ENCODE measurements at places on chromosomes 11 and 22.

DNA sequence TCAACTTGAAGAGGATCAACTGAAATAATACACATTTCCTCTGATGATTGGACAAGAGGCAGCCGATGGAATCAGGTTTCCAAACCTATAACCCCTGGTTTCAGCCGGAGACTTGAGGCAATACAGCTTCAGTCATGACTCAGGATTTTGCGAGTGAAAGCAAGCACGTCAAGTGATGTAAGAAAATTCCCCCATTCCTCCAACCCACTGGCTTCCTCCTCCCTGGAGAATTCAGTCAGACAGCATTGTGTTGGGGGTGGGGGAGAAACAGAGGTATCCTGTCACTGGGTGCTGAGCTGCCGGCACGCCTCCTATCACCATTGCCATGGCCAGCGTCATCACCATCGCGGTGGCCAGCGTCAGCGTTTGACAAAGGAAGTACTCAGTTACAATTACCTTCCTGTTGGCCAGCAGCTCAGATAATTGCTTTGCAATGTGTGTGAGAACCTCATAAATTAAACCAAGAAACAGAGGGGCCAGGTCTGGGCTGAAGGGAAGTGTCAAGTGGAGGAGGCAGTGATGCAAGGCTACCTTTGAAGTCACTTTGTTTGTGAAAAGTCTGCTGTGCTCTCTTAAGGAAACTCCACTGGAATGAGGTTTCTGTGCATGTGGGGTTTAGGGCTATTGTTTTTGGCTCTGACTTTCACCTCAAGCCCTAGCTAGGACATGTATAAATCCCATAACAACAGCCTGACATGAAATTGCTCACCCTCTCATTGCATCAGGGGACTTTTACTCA is 50.2 kb downstream of the LIF start:
- peak; percentile 38 for DNase-seq

DNA sequence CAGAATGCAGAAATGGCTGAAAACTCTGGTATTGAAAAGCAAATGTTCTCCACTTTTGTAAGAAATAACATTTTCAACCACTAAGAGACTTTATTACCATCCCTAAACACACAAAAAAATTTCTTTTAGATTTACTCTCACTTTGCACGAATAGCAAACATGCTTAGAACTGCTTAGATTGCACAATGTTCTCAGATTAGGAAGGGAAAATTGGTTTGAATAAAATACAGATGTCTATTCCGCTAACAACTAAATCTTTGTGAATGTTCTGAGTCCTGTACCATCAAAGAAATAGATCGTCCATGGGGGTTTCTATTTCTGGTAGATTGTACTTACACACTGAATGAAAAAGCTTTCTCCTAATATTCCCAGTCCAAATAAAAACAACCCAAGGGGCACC is 40.1 kb downstream of the BDNF start:
- no peak for DNase-seq

GRCh38 chr11:74265256-74265655 is 46.2 kb downstream of the P4HA3 start:
- DNase-seq: no peak

DNA sequence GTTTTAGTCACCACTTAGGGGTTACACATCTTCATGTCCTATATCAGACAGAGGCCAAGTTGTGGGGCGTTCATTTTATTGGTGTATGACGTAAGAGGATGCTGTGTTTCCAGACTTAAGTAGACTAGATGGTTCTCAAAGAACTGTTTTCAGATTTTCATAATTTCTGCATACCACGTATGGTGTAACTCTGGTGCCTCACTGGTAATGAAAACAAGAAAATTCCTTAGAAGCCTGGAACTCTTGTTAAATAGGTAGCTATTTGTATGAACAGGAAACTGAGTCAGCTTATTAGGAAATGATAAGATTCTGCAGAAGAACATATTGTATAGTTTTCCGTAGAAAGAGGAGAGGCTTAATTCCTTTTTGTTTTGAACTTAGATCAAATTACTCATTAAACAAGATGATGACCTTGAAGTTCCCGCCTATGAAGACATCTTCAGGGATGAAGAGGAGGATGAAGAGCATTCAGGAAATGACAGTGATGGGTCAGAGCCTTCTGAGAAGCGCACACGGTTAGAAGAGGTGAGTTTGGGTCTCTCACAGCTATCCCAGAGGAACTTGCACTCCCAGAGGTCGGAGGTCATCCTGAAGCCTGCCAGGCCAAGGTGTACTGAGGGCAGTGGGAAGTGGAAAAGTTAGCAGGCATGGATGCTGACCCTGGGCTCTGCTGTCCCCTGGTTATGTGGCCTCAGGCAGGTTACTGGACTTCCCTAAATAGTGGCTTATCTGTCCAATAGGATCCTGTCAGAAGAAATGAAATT is 3.9 kb downstream of the CDC45 start:
- no peak for DNase-seq

DNA sequence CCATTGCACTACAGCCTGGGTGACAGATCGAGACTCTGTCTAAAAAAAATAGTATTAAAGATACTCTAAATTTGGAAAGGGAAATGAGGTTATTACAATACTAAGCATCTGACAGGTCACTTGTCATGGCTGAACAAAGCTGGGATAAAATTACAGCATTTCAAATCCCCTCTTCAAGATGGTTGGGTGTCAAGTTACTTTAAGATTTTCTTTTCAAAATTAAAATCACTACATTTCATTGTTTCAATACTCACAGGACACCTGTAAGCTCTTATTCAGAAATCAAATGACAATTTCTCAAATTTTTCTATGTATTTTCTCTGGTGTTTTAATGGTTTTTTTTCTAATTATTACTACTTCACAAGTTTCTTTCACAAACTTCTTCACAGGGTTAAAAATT is 5.7 kb downstream of the TAF1D start:
- DNase-seq: no peak

GRCh38 chr22:38243007-38243765 is 29.6 kb downstream of the TMEM184B start:
- no peak for DNase-seq

DNA sequence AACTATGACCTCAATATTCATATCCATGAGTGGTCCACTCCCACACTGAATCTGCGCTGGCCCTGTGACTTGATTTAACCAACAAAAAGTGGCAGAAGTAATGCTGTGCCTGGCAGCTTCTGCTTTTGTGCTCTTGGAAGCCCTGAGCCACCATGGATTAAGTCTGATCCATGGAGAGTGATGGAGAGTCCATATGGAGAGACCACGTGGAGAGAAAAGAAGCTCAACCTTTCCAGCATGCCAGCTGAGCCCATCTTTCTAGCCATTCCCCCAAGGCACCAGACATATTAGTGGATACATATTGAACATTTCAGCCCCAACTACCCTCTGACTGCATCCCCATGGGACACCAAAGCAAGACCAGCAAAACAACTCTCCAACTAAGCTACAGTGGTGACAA is 16.0 kb downstream of the LRRC55 start:
- DNase-seq: no peak

DNA sequence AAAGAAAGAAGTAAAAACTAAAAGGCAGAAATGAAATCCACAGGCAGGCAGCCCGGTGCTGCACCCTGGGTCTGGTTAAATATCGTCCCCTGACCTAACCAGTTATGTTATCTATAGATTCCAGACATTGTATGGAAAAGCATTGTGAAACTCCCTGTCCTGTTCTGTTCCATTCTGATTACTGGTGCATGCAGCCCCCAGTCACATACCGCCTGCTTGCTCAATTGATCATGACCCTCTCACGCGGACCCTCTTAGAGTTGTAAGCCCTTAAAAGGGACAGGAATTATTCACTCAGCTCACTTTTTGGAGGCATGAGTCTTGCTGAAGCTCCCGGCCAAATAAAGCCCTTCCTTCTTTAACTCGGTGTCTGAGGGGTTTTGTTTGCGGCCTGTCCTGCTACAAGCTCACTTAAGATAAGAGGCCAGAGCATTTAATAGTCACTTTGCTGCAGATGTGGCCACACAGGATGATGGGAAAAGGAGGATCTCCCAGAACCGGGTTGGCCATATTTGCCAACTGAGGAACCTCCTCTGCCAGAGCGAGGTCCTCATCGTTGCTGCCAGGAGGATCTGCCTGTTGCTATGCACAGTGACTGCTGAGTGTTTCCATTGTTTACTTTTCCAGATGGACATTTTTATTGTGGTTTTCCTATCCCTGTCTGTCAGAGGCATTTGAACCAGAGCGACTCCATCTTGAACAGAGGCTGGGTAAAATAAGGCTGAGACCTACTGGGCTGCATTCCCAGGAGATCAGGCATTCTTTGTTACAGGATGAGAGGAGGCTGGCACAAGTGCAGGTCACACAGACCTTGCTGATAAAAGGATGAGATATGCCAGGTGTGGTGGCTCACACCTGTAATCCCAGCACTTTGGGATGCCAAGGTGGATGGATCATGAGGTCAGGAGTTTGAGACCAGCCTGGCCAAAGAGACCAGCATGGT is 10.2 kb downstream of the C11orf96 start:
- no peak for DNase-seq

DNA sequence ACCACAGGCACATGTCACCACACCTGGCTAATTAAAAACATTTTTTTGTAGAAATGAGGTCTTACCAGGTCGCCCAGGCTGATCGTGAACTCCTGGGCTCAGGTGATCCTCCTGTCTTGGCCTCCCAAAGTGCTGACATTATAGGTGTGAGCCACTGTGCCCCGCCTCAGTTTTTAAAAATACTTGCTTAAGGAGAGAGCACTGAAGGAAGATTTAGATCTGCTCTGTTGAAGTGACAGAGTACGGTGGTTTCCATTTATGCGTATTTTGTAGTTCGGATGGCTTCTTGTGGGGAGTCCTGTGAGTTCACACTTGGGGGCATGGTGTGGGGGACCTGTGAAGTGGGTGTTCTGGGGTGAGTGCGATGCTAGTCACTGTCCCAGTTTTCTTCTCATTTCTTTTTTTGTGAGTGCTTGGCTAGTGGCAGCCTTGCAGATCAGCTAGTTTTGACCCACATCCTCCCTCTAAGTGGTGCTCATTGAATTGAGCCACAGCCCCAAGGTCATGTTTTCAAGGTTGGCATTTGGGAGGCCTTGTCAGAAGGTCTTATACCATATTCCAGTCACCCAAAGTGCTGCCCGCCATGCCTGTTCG is 31.5 kb downstream of the PTPRJ start:
- DNase-seq: no peak

DNA sequence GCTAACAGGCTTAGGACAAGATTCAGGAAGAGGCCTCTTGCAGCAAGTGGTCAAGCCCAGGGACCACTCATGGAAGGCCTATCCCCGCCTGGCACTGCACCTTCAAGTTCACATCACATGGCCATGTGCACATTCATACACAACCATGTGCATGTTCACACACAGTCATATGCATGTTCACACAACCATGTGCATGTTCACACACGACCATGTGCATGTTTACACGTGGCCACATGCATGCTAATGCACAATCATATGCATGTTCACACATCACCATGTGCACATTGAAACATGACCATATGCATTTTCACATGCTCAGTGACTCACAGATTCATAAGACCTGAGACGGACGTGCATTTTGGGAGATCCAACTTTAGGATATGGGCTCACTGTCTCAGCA is 28.7 kb upstream of the IL17RA start:
- no peak for DNase-seq

GRCh38 chr11:42034826-42035225 is 575.4 kb upstream of the LRRC4C start:
- DNase-seq: no peak

DNA sequence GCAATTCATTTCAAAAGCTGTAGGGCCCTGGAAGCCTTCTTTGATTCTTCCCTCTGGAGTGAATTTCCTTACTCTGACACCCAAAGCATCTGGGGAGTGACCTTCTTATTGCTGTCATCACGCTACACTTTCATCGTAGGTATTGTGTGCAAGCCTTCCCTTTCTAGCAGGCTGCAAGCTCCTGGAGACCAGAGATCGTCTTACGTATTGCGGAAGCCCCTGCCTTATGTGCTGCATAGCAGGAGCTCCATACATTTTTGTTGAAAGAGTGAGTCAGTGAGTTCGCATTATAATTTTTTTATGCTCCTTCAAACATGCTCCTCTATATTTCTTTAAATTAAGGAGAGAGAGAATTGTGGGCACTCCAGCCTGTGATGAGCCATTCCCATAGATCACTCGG is 21.2 kb upstream of the TMEM218 start:
- no peak for DNase-seq

DNA sequence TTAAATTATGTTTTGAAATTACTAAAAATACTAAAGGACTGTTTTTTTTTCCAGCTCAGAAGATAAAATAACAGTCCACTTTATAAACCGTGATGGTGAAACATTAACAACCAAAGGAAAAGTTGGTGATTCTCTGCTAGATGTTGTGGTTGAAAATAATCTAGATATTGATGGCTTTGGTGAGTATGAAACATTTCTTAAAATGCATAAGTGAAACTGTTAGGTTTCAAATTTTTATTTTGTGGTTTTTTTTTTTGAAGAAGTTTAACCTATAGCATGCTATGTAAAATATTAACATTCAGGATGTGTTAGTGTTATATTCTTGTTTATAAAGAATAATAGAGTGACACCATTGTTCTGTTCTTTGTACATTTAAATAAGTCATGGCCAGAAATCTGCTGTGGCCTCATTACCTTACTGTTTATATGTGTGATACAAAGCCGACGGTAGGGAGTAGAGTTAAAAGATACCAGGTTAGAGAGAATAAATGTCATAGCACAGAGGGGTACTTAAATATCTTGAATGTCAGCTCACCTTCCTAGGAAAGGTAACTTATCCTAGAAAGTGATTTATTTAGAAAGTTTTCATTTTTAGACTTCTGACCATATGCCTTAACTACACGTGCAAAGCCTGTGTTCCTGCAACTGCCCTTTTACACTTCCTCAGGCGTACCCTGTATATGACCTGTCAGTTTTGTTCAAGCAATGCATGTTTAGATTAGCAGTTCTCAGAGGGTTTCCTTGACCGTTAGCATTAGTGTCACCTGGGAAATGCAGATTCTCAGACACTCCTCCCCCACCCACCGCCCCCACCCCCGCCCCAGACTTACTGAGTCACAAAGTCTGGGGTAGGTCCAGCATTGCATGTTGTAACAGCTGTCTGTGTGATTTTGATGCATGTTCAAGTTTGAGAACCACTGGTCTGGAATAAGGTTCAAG is 6.3 kb downstream of the FDX1 start:
- no peak for DNase-seq

- no peak for DNase-seq
Observed at GRCh38 chr22:43325176-43325575, 18.0 kb downstream of the SCUBE1 start.

Measured in stimulated activated naive CD4-positive, alpha-beta T cell (primary cell).